ENCODE measurements at places on chromosomes 2 and 18.
A peak's percentile ranks its signal among the peaks of the same experiment; 100 is the strongest.

DNA sequence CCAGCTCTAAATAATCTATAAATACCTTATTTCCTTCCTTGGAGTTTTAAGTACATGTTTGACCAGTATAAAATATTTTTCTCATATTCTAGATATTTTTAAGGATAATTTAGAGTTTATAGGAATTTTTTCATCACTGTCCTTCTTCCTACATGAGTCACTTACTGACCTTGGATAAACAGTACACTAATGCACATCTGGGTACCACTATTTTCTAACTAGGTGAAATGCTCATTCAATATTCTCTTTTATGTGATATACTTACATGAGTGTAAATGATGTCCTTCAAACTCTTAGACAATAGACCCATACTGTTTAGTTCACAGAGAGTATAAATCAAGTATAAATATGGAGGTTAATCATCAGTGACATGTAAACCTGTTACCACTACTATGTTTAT, 1574.2 kb upstream of the ACVR2A start:
- no peak for DNase-seq

GRCh38 chr2:66721776-66722175, 286.9 kb downstream of the MEIS1 start:
- DNase-seq: no peak

- DNase-seq: peak; percentile 2
These were observed 40.6 kb downstream of the SPC25 start for GRCh38 chr2:168849610-168850009.

- no peak for DNase-seq
These were observed 38.7 kb downstream of the MEMO1 start for GRCh38 chr2:31972059-31972458.

- no peak for DNase-seq
These were observed 12.2 kb upstream of the SH3BP4 start for GRCh38 chr2:234939576-234939975.

DNA sequence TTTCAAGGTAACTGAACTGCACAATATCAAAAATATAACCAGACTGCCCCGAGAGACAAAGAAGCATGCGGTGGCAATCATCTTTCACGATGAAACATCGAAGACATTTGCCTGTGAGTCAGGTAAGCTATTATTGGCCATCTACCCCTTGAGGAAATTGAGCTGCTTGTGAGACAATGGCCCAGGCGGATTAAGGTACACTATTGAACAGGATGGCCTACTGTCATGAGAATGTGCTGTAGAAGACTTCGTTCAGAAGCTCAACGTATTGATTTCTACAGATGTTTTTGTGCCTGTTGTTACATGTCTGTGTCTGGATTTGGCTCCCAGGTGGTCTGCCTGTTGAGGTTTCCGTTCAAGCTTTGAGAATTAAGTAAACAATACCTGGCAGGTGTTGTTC, 198.7 kb downstream of the DOK6 start:
- no peak for DNase-seq

GRCh38 chr2:183253441-183254130, 129.3 kb downstream of the NUP35 start:
- DNase-seq: no peak

DNA sequence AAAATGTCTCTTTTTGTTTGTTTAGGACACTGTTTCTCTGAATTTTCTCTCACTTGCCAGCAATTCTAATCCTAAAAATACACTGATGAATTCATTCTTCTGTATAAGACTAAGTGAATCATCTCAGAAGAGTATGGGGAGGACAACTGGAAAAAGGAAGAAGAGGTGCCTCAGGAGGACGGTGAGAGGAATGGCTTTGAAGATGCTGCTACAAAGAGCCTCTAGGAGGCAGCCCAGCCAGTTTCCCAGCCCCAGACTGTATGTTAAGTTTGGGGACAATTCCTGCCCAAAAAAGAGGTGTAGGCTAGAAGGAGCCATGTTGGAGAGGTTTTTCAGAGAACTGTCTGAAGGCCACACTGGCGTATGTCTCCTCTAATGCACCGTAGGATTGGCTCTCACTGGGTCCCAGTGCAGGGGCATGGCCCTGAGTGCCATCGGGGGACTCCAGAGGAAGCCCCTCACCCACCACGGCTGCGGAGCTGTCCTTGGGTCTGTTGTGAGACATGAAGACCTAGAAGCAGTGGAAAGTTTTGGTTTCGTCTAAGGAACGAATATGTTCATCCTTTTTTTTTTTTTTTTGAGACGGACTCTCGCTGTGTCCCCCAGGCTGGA, 3.1 kb upstream of the SDC1 start:
- no peak for DNase-seq

All from SW 1271 (cell line).